ENCODE measurements at places on chromosomes 1 and 21.

GRCh38 chr1:220370041-220370700 is 97.9 kb upstream of the RAB3GAP2 start:
- DNase-seq = no peak

- no peak for DNase-seq
Measured at GRCh38 chr1:171984850-171985485, 143.7 kb downstream of the DNM3 start.

- no peak for DNase-seq
Measured at GRCh38 chr1:60088620-60089155, 15.1 kb upstream of the C1orf87 start.

DNA sequence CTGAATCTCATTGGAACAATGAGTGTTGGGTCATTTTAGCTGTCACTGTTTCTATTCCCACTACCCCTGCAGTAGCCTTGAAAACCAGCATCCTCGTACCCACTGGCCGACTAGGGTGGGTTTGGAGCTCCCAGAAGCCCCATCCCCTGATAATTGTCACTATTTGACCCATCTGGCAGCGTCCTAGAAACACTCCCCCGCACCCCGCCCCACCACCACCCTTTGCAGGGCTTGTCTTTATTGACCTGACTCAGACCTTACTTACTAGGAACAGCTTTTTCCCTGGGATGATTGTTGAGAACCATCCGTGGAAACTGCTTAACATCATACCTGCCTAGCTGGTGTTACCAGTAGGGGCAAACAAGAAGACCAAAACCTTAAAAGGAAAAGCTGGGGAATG is 28.4 kb upstream of the AGPAT3 start:
- no peak for DNase-seq

DNA sequence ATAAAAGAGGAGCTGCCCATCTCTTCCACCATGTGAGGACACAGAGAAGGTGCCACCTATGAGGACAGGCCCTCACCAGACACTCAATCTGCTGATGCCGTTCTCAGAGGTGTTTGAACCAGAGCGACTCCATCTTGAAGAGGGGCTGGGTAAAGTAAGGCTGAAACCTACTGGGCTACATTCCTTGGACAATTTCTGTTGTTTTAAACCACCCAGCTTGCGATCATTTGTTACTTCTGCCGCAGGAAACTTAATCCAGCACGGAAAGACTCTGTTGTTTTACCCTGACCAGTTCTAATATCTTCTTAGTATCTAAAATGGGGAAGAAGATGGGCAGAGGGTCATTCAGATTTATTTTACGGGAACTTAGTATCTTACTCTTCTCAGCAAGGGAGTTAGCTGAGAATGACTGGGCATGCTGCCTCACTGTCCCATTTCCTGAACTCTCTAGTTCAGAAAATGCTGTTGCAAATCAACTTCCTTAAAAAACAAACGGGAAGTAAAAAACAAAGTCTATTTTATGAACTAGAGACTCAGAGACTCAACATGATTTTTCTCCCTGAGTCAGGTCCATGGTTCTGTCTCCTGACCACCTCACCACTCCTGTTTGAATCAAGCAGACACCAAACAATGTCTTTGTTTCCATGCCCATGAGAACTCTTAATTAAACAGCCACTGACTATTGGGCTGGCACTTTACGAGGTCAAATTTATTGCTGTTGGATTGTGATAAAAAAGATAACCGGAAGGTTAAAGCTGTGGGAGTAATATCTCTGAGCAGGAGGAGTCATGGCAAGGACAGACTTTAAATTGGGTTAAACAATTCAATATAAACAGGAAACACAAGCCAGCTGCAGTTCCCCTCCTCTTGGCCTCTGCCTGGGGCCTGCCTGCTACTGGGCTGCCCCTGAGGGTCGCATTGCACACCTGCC is 23.8 kb upstream of the IFNAR1 start:
- DNase-seq = no peak

GRCh38 chr1:31399976-31400375 is 13.0 kb upstream of the SERINC2 start:
- DNase-seq = no peak

DNA sequence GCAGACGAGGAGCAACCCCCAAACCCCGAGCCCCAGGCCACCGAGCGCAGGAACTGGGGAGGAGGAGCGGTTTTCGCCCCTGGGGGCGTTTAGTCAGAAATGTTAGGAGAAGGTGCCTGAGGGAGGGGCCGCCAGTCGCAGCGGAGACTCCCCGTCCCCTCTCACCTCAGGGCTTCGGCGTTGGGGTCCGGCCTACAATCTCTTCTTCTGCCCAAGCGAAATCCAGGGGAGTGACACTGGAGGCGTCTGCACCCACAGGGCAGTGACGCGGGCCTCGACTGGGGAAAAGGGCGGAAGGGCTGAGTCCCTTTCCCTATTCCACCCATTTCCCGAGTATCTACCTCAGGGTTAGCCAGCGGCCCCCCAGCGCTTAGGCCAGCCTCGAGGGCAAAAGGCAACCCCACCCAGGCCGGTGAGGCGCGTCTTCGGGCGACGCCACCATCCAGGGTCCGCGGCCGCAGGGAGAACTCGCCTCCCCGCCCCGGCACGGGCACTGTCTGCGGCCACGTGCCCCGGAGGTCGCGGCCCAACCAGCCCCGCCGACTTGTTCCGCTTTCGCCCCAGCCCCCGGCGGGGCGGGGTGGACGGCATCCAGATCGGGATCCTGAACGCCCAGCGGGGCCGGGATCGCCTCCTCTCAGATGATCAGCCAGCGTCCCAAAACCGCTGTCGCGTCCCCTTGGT is 118.7 kb upstream of the BARHL2 start:
- DNase-seq = no peak

GRCh38 chr1:160284220-160284781 is 632 bp downstream of the PEX19 start:
- no peak for DNase-seq

- DNase-seq = no peak
Measured at GRCh38 chr1:165169028-165169427, 187.5 kb downstream of the LMX1A start.

DNA sequence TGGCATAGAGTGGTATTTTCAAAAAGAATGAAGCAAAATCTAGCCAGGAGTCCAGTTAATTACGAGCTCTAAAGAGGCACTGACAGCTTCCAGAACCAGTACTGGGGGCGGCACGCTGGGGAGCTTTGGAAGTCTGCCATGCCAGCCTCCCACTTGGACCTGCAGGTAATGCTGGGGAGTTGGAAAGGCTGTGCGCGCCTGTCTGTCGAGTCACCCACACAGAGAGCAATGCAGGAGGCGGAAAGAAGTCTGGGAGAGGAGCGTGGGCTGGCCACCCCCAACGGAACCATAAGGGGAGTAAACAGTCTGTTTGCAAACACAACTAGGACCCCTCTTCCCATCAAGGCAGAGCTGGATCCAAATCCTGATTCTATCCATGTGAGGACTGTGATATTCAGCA is 84.5 kb downstream of the BEND5 start:
- DNase-seq = no peak

GRCh38 chr1:5651964-5652821 is 340.0 kb downstream of the NPHP4 start:
- DNase-seq = no peak

GRCh38 chr1:111271464-111271801 is 19.2 kb upstream of the CHIA start:
- no peak for DNase-seq

DNA sequence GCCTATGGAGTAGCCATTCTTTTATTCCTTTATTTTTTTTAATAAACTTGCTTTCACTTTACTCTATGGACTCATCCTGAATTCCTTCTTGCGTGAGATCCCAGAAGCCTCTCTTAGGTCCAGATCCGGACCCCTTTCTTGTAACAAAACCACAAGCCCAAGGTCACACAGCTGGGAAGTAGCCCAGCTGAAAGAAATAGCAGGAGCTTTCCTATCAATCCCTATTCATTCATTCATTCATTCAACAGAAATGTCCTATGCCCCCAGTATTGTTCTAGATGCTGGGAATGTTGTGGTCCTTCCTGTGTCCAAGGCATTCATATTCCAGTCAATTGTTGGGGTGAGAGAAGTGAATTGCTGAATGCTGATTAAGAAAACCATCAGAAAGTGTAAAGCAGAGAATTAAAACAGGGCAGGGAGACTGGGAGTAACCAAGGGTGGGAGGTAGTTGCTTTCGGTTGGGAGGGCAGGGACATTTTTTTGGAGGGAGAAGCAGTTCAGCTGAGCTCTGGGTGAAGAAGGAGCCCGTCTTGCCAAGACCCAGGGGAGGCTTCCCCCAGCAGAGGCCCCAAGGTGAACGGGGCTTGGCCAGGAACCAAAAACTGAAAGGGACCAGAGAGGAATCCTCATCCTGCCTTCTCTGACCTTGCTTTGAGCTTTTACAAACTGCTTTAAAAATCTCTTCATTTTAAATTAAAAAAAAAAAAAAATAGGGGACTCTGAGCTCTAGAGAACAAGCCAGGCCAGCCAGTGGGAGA is 10.8 kb downstream of the PLA2G2D start:
- no peak for DNase-seq

DNA sequence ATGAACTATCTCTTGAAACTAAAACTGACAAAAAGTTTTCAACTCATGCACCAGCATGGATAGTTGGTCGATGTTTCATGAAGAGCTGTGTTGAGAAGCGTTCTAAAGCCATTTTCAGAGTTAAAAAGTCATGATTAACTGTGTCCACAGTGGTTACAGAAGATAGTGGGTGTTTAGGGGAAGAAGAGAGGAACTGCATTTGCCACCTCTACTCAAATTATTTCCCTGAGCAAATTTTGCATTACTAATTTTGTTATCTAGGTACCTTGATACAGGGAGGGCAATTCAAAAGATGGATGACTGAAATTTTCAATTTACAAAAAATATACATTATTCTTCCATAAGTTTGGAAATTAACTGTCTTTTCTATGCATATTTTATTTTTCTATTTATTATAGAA is 15.5 kb downstream of the SAMSN1 start:
- DNase-seq = no peak
